ENCODE measurements at places on chromosomes 5 and 9. TPM values are rescaled to one million over a fixed set of nuclear protein-coding genes. Genes with fewer than 3 reads are reported as not detected.

GRCh38 chr5:132354381-132355139 is 14.9 kb upstream of the SLC22A5 start:
- no peak for DNase-seq

LURAP1L gene
- total RNA-seq = not detected

- DNase-seq = no peak
Observed at GRCh38 chr5:161358446-161358845, 188.1 kb downstream of the GABRB2 start.

DNA sequence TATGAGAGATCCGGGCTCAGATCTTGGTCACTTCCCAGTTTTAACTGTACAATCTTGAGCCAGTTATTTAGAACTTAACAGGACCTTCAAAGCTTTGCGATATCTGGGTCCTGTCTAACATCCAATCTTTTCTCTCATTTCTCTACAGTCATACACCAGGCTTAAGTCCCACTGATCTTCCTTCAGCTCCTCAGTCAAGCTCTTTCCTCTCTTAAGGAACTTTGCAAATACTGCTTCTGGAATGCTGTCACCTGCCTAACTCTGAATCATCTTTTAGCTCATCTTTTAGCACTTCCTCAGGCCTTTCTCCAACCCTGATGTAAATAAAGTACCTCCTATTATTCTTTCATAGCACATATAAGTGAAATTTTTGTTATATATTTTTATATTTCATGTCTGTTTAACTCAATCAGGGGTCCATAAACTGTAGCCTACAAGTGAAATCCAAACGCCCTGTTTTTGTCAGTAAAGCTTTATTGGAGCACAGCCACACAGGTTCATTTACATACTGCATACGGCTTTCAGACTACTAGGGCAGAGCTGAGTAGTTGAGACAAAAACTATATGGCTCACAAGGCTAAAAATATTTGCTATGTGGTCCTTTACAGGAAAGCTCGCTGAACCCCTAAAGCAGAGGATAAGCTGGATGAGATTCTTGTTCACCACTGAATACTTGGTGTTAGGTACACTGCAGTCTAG is 63.5 kb downstream of the MEF2C start:
- DNase-seq = no peak

LCN12 gene
- total RNA-seq = 1.8 TPM

DNA sequence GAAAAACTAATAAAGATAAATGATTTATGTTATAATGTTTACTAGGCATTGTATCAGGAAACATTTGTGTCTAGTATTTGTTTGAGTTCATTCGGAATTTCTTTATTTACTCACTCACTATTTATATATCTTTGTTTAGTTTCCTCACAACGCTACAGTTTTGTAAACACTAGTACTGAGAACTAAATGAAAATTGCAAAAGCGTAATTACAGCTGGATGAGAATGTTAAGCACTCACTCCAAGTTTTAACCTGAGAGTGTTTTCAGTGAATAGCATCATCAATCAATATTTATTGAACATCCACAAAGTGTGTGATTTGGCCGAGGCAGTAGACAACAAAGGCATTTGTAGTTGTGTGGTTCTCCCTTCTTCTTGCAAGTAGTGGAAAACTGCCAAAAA is 969.6 kb upstream of the DMAC1 start:
- DNase-seq = no peak

GRCh38 chr9:133200631-133201030 is 8.4 kb downstream of the OBP2B start:
- no peak for DNase-seq

DNA sequence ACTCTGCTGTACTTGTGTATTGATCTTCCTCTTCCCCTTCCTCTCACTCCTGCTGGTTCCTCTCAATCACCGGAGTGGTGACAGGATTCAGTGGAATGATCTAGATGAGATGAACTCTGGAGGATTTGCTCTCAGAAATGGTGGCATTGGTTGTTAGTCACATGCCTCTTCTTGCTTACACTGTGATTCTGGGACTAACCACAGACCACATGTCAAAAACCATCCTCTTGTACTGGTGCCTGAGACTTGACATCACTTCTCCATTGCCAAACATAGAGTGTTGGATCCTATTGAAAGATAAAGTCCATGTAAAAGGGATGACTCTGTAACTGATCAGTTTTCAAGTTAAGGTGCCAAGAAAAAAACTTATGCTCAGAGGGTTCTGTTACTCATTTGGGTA is 506.5 kb downstream of the DMAC1 start:
- DNase-seq = no peak

PTBP3 gene
- 101 TPM for total RNA-seq

ZFP37 gene
- total RNA-seq = 0.32 TPM

- DNase-seq = peak; percentile 39
Observed at GRCh38 chr9:88007291-88007650, 32.9 kb upstream of the CDK20 start.

TAF11L10 gene
- total RNA-seq = not detected

GRAMD2B gene
- total RNA-seq = 9.5 TPM

NKD2 gene
- 3.2 TPM for total RNA-seq

DNA sequence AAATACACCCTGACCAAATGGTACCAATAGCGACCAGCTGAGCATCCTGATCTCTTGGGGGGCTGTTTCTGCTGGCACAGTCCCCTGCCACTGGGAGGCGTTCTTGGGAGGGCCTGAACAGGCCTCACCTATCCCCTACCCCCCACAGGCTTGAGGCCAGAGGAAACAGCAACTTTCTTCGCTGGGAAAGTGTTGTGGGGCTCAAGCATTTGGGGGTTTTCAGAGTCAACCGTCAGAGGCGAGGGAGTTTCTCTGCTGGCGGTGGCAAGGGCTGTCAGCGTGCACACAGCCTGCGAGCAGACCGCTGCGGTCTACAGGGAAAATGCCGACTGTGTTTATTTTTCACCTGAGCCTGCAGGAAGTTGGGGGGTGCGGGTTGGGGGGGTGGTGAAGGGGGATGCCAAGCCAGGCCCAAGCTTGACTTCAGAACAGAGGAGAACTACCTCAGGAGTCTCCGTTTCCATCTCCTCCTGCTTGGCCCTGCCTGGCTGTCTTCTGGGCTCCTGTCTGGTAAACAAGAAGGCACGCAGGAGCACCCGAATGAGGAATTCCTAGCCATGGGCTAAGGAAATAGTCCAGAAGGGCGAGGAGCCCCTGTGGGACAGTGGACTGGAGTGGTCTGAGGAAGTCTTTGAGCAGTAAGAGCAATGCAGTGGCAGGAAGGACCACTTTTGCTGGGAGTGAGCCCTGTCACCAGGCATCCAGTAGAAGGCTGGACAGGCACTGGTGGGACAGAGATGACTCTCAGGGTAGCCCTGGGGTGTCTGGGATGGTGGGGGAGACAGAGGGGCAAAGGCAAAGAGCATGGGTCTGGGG is 18.1 kb downstream of the TCF7 start:
- peak; percentile 74 for DNase-seq

- peak; percentile 40 for DNase-seq
Observed at GRCh38 chr9:6428940-6429889, 16.2 kb downstream of the UHRF2 start.

TSSK1B gene
- not detected for total RNA-seq

DNA sequence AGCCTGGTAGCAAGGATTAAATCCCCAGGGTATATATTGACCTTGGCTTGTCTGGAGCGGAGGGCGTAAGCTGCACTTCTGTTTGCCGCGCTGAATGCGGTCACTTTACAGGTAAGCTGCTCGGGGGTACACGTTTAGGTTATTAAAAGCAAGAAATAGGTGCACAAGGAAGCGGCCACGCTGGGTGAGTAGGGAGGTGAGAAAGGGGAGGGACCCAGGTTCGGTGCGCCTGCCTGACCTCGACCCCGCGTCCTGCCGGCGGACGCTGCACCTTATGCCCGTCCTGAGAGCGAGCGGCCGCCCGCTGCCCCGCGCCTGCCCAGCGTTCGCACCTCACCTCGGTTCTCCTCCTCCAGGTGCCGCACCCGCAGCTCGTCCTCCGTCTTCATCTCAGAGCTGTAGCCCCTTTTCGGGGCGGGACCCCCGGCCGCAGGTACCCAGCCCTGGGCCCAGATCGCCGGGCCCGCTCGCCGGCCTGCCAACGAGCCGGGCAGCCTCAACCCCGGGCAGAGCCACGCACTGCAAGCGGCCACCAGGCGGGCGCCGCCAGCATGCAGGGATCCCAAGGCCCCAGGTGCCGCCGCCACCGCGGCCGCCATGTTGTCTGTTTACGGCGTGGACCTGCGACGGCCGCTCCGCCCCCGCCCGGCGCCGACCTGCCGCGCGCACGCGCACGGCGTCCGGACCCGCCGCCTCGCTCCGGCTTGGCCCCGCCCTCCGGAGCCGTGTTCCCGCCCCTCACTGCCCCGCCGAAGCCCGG is at the start of gene AUH:
Gene AUH (minus strand): TSS at position 628 of the 760 bp plus-strand sequence. CDS start 29 bp downstream, at position 599.
- peak; percentile 85 for DNase-seq

TMOD1 gene
- 0.81 TPM for total RNA-seq

GADD45G gene
- total RNA-seq = 37.2 TPM

GRCh38 chr9:113664181-113664875 is 200.8 kb downstream of the RGS3 start:
- DNase-seq = no peak

DNA sequence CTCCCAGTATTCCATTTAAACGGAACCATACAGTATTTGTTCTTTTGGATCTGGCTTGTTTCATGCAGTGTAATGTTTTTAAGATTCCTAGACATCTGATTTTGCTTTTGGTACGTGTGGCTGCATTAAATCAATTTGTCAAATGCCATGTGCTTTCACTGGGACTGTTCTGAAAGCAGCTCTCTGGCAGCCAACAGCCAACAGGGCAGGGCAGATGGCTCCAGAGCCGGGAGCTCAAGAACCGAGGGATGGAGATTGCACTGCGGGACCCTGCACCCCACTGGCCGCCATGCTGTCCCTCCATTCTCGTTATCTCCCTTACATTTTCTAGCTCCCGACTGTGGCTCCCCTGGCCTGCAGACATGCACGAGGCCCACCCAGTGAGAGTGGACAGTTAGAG is 33.4 kb upstream of the AIF1L start:
- DNase-seq = no peak

PTGDS gene
- not detected for total RNA-seq

DNA sequence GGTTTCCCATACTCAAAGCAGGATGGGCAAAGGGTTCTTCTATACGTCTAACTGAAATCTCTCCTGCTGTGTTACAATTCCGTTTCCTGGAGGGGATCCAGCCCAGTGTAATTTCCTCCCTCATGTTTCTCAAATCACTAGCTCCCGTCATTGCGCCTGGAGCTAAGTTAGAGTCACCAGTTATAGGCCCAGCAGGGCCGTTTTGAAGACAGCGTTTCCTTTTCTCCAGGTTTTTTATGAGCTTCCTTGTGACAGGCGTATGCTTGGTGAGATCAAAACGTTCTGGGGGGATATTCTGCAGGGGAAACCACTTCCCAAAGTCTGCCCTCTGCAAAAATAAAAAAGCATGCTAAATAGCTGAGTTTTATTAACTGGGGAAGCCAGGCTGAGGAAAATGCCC is 53.0 kb upstream of the WWC1 start:
- no peak for DNase-seq

DNA sequence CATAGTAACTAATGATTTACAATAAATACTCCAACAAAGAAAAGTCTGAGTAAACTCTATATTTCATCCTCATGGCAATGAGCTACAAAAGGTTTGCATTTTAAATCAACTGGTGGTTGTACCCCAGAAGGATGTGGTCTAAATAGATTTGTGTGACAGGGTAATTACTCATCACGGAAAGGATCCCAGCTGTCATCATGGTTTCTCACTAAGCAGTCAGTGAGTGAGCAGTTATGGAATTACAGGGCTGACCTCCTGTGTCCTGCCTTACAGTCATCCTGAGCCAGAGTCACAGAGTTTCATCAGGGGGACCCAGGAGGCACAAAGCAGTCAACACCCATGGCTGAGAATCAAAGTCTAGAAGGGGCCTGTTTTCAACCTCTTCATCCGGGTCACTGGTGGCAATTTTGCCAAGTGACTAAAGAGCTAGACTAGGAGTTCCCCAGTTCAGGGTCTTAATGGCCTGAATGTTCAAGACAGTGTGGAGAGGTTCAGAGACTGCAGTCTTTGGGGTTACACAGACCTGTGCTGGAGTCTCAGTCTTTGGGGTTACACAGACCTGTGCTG is 210.7 kb upstream of the SLC24A2 start:
- peak; percentile 62 for DNase-seq

GRCh38 chr5:87210076-87210475 is 57.6 kb upstream of the RASA1 start:
- DNase-seq = no peak

- no peak for DNase-seq
Observed at GRCh38 chr5:11683666-11684065, 220.6 kb downstream of the CTNND2 start.
